ENCODE measurements at places on chromosomes 16 and 17.

- no peak for DNase-seq
Measured at GRCh38 chr16:86906623-86907022, 328.3 kb downstream of the FOXL1 start.

GRCh38 chr16:85625053-85625452, 11.9 kb downstream of the GSE1 start:
- no peak for DNase-seq

DNA sequence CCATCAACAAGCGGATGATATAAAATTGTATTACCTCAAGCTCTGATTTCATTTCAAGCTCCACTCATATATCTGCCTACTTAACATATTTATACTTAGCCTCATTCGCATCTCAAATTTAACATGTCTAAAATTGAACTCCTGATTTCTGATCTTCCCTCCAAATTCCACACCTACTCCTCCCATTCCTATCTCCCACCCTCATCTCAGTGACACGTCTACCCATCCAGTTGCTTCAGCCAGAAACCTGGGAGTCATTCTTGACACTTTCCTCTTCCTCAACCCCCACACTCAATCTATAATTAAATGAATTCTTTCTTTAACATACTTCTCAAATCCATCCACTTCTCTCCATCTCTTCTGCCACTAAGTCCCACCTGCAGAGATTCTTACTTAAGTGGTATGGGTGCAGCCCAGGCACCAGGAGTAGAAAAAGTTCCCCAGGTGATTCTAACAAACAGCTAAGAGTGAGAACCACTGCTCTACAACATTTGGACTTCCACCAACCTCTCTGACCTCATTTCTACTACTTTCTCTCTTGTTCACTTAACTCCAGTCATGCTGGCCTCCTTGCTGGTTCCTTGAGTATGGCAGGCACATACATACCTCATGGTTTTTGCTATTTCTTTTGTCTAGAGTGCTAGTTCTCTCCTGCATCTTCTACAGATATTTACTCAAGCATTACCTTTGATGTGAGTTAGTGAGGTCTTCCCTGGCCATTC, 18.1 kb downstream of the SPOP start:
- no peak for DNase-seq

DNA sequence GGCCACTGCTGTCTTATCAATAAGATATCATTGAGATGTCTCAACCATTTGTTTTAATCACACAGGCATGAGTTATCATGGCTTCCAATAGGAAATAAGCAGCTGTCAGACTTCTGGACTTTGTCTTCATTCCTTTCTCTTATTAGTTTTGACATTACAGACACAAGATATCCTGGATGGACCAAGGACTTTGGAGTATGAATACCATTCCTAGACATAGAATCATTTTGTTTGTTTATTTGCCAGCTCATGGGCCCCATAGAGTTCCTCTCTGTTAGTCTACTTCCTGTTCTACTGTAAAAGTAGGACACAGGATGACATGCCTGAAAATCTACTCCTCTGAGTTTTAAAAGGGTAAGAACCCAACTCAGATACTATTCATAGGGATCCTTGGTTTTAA, 77.7 kb upstream of the KCNJ16 start:
- no peak for DNase-seq

GRCh38 chr16:54174201-54174600, 112.4 kb downstream of the IRX3 start:
- no peak for DNase-seq

DNA sequence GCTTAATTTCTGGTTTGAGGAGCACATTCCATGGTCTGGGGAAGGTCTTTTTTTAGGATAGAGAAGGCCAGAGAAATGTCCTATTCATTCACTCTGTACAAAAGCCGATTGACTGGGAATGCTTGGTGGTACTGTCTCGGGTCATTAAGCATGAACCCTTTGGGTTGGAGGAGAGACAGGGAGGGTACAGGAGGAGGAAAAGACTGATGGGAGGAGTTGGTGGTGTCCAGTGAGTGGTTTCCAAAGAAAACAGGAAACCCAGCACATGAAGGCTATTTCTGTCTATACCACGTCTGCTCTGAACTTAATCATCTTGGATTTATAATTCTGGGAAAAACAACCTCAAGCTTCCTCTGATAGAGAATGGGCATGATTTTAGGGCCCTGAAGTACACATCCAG, 111.9 kb downstream of the XYLT1 start:
- DNase-seq = no peak

DNA sequence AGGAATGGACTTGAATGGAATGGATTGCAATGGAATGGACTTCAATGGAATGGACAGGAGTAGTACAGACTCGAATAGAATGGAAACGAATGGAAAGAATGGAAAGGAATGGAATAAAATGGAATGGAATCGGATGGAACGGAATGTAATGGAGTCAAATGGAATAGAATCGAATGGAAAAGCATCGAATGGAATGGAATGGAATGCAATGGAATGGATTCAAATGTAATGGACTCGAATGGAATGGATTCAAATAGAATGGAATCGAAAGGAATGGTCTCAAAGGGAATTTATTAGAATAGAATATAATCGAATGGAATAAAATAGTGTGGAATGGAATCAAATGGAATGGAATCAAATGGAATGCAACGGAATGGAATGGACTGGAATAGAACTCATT, 484.9 kb upstream of the WSB1 start:
- DNase-seq = no peak
